ENCODE measurements at places on chromosomes 4 and X.

- no peak for DNase-seq
Observed at GRCh38 chrX:132181364-132181763, 37.9 kb downstream of the RAP2C start.

- no peak for DNase-seq
Observed at GRCh38 chrX:43939187-43939926, 33.8 kb downstream of the NDP start.

GRCh38 chr4:106762666-106763443, 273.3 kb downstream of the DKK2 start:
- DNase-seq, result no peak

GRCh38 chr4:103996064-103996463, 276.3 kb upstream of the TACR3 start:
- DNase-seq, result peak; percentile 34

DNA sequence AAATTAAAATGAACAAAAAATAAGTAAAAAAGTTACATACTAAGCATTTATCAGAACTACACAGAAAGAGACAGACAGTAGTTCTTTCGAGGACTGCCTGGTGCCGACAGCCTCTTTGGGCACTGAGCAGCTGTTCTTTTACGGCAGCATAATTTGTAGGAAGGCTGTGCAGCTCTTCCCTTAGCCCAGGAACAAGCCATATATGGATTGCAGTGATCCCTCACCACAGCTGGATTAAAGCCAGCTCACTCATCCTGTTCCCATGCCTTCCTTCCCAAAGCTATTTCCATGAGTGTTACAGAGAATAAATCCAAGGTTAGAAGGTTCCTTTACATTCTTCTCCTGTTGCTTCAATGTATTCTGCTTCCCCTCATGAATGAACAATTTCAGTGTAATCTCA, 71.7 kb downstream of the DDX60L start:
- no peak for DNase-seq

DNA sequence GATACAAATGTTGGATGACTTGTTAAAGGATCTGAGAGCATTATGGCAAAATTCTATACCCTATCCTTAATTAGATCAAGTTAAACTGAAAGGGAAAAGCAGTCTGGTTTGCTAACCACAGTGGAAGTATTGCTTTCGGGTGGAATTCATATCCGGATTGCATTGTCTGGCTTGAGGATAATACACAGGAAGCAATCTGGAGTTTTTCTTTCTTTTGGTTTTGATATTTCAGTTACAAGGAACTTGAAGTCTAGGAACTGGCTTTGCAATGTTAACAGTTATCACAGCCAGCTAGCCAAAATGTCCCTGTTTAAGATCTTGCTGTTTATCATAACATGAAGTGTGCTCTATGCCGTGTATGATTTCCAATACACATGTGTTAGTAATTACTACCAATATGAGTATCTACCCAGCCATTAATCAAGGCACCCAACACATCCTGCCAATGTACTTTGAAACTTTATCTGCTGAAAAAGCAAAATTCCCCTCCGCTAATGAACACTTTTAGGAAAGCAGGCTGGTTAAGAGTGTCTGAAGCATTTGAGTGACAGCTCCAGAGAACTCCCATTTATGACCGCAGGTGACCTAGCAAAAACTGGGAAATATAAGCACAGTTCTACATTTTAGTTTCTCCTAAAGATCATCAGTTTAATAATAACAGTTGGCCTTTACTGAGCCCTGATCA, 146.4 kb downstream of the PALLD start:
- no peak for DNase-seq

DNA sequence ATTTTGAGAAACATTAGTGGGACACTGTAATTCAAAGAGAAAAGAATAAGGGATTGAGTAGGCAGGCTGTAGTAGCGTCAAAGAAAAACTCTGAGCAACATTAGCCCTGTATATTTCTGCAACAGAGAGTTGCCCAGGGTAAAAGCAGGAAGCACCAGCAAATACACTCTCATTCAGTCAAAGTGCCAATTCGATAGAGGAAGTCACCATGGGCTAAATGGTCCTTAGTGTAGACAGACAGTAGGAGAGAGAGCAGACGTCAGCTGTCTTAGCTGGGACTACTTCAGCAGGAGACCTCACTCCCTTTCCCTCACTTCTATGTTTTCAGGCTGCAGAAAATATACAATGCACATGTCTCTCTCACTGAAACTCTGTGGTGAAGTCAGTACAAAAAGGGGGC, 2073.8 kb upstream of the TENM3 start:
- DNase-seq, result no peak

DNA sequence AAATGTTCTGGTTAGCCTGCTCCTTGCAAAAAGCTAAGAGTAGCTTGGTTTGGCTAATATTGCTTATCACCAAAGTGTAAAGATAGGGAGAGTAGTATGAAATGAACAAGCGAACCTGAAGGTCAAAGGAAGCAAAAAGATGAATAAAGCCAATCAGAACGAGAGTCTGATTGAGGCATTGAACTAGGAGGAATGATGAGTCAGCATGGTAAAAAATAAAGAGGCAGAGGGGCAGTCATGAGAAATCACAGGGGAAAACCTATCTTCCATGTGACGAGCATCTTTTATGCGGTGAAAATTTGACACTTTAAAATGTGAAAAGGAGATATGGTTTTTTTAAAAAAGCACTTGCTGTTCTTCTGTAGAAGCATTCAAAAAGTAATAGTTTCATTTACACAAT, 533.7 kb downstream of the SPOCK3 start:
- DNase-seq, result no peak

- no peak for DNase-seq
Observed at GRCh38 chrX:67749536-67749935, 205.7 kb downstream of the AR start.

GRCh38 chr4:178632415-178632814, 1190.2 kb upstream of the AGA start:
- DNase-seq, result no peak

GRCh38 chrX:128929271-128930057, 593.8 kb downstream of the SMARCA1 start:
- DNase-seq, result no peak

DNA sequence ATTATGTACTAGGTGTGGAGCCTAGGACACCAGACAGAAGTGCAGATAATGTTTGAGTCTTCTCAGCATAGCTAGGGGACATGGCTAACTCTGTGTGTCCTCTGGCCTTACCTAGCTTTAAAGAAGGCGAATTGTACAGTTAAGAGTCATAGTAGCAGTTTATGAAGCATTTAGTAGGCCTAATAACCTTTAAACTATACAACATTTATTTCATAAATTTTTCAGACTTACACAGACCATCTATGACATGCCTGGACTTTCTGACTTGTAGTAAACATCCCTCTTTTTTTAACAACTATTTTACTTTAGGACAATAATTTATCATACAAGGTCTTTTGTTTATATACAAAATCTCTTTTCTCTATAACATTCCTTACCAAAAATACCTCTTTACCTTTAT, 37.4 kb downstream of the ETNPPL start:
- DNase-seq, result no peak

DNA sequence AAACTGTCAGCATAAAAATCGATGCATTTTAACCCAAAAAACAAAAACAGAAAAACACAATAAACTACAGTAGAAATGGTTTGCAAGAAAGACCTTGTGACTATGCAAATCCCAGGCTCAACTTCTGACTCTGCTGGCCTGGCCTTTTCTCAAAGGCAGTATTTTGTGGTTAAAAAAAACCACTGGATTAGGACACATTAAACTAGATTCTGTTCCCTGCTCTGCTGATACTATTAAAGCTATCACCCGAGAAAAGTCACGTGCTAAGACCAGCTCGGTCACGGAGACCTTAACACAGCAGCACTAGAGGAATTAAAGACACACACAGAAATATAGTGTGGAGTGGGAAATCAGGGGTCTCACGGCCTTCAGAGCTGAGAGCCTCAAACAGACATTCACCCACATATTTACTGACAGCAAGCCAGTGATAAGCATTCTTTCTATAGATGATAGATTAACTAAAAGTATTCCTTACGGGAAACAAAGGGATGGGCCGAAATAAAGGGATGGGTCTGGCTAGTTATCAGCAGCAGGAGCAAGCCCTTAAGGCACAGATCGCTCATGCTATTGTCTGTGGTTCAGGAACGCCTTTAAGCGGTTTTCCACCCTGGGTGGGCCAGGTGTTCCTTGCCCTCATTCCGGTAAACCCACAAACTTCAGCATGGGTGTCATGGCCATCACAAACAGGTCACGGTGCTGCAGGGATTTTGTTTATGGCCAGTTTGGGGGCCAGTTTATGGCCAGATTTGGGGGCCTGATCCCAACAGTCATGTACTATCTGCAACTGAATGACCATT, 16.1 kb downstream of the CBR4 start:
- DNase-seq, result peak; percentile 27

- no peak for DNase-seq
Observed at GRCh38 chr4:25950461-25951389, 36.7 kb downstream of the SMIM20 start.

DNA sequence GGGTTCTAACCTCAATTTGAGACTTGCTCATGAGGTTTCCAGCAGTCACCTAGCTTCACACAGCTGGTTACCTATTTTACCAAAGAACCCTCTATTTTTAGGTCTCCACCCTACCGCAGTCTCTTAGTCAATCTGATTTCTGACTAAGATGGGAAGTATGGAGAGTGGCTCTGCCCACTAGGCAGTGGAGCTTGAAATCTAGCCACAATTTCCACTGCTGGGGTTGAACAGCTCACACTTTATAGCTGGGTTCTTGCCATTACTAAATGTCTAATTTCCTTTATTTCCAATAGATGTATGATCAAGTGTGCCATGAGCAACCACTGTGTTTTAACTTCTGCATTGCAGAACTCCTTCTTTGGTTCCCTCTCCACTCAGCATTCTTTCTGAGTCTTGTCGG, 43.1 kb downstream of the GASK1B start:
- no peak for DNase-seq

GRCh38 chrX:17032351-17032750, 85.9 kb downstream of the REPS2 start:
- DNase-seq, result peak; percentile 10

DNA sequence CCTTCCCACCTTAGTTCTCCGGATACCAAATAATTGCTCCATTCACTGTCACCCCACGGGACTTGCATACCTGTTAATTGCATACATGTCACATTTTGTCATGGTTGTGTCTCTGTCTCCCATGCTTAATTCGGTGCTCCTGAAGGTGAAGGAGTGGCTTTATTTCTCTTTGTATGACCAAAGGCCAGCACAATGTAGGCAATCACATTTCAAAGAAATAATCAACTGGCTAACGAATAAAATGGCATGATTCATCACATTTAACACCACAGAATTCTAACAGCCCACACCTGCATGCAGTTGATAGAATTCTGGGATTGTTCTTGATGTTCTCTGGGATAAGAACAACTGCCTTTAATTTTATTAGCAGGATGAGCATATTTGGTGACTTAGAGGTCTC, 59.3 kb downstream of the ATXN3L start:
- DNase-seq, result no peak

GRCh38 chrX:9654929-9655328, 110.7 kb downstream of the GPR143 start:
- no peak for DNase-seq

DNA sequence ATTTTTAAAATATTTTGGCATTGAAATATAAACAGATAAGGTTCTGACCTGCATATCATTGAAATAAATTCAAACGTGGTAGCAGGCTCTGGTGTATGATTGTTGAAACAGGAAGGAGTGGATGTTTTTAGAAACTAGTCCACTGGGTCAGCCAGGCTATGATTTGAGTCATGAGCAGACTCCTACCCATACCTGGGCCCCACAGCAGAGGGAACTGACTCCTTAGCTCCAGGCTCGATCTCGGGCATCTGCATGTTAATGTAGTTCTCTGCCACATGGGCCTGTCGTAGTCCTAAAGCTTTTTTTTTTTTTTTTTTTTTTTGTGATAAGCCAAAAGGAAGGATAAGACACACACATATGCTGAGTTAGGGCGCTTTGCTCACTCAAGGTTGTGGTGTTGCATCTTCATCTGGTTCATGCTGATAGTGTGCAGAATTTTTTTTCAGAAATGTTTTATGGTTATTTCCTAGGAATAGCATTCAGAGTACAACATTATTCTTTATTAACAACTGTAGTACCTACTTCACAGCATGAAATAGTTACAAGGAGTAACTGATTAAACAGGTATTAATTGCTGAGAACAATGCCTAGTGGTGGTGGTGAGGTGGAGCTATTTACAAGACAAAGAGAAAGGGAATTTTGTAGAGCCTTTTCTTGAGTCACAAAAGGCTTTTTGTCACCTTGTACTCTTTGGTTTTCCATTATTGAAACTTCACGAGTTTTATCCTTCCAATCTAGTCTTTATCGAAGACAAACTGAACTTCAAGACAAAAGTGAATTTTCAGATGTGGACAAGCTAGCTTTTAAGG, 27.3 kb downstream of the OFD1 start:
- no peak for DNase-seq

DNA sequence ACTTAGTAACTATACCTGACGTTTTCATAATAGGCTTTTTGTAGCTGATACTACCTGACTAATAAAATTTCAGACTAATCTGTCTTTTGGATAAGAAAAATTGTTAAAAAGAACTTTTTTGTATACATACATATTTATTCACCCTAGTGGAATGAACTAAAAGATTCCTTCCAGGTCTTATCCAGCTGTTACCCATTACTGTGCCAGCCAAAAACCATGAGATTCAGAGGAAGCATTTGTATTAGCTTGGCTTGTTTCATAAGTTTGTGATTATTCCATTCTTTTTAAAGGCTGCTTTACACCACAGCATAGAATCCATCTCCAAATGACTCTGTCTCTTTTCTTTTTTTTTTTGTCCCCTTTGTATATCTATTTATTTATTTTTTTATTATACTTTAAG, 149.4 kb downstream of the FAT4 start:
- DNase-seq, result no peak

- DNase-seq, result no peak
Observed at GRCh38 chr4:188714907-188715306, 575.7 kb downstream of the TRIML1 start.

DNA sequence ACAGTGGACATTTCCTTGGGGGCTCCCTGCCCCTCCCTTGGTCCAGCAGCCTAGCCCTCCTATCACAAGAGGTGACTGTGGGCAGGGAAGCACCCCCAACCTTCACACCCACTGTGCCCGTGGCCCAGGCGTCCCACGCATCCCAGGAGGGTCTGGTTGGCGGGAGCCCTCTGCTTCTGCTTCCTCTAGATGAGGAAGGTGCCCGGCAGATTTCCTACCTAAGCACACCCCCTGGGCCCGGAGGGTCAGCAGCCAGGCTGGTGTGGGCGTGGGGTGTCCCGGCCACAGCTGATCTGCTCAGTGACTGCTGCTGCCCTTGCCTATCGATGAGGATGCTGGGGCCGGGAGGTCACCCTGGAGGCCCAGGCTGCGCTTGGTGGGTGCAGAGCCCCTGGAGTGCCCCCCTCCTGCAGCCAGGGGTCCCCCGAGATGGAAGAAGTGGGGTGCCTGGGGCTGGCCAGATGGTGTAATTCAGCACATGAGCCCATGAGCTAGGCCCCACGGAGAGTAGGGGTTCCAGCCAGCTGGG, 12.2 kb downstream of the SH3BP2 start:
- DNase-seq, result no peak

Measured in WERI-Rb-1 (cell line).